ENCODE measurements at places on chromosomes 3 and 15.
A peak's percentile ranks its signal among the peaks of the same experiment; 100 is the strongest.

- DNase-seq = no peak
Observed at GRCh38 chr15:35206060-35206675, 121.1 kb upstream of the NANOGP8 start.

DNA sequence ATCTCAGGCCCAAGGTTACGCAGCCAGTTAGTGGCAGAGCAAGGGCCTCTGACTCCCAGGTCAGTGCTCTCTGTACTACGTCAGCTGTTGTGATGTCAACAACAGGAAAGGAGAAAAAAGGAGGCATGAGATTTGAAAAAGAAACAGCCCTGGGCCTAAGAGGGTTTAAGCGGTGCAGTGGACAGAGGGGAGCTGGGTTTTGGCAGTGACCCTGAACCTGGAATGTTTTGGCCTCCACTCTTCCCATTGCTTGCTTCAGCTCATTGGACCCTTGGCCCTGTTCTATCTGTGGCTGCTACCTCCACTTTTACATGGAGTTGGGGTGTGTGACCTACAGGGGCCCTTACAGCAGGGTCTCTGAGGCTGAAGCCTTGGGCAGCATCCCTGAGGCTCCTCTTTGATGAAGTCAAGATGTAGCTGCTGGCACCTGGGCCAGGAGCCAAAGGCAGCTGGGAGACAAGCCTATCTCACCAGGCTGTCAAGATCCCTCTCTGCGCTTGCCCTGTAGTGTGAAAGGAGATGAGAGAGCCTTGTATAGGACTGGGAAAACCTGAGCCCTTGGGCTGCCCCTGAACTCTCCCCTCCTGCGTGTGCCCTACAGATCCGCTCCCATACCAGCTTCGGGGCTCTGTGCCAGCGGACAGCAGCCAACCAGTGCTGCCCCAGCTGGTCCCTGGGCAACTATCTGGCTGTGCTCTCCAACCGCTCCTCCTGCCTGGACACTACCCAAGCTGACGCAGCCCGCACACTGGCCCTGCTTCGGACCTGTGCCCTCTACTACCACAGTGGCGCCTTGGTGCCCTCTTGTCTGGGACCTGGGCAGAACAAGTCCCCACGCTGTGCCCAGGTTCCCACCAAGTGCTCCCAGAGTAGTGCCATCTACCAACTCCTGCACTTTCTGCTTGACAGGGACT is 8.7 kb downstream of the DISP2 start:
- DNase-seq = no peak

DNA sequence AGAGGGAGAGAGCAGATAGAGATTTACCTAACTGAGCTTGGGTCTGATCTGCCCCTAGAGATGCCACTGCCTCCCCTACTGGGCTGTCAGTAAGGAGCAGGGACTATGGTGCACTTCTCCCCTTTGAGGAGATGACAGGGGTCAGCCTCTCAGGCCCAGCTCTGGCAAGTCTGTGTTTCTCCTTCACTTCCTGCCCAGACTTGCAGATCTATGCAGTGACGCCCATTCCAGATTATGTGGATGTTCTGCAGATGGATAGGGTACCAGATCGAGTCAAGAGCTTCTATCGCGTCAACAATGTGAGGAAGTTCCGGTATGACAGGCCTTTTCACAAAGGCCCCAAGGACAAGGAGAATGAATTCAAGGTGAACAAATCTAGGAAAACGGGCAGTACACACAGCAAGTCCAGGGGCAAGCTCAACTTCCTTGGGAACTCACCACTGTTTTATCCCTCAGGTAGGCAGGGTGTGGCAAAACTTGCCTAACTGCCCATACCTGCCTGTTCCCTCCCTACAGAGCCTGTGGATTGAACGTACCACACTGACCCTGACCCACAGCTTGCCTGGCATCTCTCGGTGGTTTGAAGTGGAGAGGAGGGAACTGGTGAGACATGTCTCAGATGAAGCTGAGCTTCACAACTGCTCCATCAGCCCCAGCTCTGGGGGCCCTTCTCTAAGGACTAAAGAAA is 29.1 kb upstream of the MANF start:
- no peak for DNase-seq

GRCh38 chr3:15602146-15602536 is 596 bp downstream of the BTD start:
- no peak for DNase-seq

DNA sequence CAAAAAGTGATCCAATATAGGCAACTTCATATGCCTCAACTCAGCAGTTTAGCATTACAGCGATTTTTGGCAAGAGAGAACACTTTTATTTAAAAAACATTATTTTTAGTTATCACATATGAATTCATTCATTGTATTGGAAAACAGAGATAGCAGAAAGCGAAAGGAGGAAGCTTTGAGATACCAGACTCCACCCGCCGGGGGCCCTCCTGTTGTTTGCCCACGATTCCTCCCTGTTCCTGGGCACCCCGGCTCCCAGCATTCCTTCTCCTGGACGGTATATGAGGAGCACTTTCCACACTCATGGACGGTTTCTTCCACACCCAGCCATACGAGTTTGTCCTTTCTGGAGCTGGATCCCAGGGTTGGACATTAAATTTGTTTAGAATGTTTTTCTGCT is 18.2 kb downstream of the APBA2 start:
- DNase-seq = no peak

DNA sequence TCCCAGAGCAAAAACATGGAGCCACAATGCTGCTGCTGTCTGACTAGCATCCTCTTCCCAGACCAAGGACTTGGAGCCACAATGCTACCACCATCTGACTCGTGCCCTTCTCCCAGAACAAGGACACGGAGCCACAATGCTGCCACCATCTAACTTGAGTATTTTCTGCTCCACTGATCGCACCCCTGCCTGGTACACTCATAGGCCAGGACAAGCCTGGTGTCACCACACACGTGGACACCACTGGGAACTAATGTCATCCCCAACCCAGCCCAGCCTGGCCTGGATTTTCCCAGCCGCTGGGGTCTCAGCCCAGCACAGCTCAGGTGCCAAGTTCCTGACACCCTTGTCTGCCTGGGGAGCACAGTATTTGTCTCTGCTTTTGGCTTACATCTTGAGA is 52.7 kb upstream of the GRIP2 start:
- DNase-seq = no peak

- DNase-seq = no peak
Observed at GRCh38 chr3:97665896-97666295, 98.7 kb upstream of the ARL6 start.

- no peak for DNase-seq
Observed at GRCh38 chr3:195284842-195285241, 13.9 kb upstream of the XXYLT1 start.

GRCh38 chr3:51982838-51983577 is at the start of gene ACY1:
Gene ACY1 (plus strand): TSS chr3:51983535. CDS start chr3:51984065, 530 bp downstream.
- peak; percentile 72 for DNase-seq

GRCh38 chr3:119647171-119647570 is 13.2 kb downstream of the POPDC2 start:
- DNase-seq = no peak

- DNase-seq = no peak
Observed at GRCh38 chr3:36862076-36862755, 82.6 kb downstream of the TRANK1 start.

- no peak for DNase-seq
Observed at GRCh38 chr3:44960387-44961026, 15.5 kb downstream of the ZDHHC3 start.

DNA sequence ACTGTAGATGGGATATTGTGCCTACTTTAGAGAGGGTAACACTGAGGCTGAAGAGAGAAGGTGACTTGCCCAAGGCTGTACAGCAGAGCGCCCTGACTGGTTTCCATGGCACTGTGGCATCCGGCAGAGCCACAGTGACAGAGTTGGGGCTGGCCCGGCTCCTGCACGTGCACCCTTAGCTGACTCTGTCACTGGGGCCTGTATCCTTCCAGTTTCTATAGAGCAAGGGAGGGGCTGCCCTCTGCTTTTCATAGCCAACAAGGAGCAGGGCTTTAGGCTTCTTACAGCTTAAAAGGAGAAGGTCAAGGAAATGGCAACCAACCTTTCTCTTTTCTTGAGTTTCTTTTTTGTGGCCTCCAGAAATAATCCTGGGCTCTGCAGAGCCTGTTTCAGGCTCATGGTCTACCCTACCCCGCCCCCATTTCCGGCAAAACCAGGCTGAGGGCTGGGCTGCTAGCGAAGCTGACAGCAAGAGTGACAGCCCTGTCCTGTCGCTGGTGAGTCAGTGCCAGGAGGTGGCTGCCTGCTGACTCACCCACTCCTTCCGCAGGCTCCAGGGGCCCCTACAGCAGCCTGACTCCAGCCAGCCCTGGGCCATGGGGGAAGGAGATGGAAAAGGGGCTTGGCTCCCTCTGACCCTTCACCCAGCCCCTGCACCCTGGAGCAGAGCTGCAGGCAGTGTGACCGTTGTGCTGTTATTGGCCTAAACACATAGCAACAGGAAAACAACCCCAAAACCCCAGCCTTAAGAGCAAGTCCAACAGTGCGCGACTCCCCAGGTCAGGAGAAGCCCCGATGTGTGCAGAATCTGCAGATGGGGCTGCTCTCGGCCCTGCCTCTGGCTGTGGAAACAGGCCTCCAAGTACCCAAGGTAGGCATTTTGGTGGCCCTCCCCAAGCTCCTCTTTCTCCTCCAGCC is 29.8 kb downstream of the SLC6A6 start:
- peak; percentile 92 for DNase-seq

DNA sequence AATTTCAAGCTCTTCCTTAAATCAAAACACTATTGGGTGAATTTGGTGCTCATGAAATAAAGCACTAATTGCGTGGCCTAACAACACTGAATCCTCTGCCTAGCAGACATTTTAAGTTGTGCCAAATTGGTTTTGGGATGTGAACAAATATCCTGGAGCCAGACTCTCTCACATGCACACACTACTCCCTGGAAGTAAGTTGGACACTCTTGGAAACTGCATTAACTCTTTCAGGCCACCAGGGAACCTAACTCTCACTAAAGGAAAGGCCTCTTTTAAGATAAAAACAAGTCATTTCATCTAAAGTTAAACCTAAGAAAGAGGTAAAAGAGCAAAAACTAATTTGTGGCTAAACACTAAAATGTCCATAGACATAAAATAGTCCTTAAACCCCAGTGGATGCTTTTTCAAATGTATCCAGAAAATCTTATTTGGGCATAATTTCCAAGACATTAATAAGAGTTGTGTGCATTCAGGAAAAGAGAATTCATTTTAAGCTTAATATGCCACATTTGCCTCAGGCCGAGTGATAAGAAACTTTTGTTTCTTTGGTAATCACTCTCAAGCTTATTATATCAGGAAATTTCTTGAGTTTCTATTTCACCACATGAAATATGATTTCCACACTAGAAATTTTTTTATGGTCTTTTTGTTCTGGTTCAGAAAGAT is 61.8 kb downstream of the ZBTB20 start:
- no peak for DNase-seq

DNA sequence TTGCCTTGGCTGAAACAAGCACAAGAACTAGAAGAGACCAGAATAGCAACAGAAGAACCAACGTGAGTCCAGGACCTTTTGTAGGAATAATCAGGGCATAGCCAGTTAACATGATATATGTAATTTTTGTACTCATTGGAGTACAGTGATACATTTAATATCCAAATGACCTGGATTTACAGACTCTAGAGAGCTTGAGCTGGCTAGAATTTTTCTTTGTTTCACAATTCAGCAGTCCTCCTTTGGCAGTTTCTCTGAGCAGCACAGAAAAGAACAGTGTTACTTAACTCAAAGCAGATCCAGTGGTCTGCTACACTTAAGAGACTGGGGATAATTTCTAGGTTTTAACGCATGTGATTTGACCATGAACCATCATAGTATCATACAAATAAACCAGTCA is 245.7 kb downstream of the ADAMTSL3 start:
- no peak for DNase-seq

- DNase-seq = no peak
Observed at GRCh38 chr3:30520699-30521098, 85.7 kb upstream of the TGFBR2 start.

DNA sequence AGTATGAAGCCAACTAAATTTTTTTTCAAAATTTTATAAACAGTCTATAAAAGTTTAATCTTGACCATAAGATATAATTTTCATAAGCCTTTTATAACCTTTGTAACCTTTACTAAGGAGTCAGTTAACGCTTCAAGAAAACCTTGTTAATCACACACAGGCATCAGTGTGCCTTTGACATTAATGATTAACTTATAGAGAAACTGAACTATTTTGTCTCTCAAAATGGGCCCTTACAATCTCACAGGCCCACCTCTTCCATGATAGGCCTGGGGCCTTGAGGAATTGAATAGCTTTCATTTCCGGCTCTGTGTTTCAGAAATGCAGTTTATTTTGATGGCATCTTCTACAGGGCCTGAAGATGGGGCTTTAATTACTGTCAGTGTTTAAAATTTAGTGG is 70.1 kb downstream of the CD200 start:
- no peak for DNase-seq

DNA sequence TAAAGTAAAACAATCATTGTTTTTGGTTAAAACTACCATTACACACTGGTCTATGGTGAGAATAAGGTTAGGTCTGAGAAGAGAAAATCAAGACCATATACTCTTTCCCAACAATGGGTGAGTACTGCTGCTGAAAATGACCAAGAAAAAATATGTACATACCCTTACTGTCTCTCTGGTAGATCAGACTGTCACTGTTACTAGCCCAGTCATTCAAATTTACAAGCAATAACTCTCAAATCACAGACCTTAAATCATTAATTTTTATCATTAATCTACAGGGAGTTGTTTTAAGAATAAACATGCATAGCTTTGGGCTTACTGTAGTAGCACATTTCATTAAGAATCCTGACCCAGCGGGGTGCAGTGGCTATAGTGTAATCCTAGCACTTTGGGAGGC is 17.4 kb downstream of the DCP1A start:
- DNase-seq = no peak

GRCh38 chr3:123819949-123820348 is 64.2 kb downstream of the MYLK start:
- DNase-seq = no peak

DNA sequence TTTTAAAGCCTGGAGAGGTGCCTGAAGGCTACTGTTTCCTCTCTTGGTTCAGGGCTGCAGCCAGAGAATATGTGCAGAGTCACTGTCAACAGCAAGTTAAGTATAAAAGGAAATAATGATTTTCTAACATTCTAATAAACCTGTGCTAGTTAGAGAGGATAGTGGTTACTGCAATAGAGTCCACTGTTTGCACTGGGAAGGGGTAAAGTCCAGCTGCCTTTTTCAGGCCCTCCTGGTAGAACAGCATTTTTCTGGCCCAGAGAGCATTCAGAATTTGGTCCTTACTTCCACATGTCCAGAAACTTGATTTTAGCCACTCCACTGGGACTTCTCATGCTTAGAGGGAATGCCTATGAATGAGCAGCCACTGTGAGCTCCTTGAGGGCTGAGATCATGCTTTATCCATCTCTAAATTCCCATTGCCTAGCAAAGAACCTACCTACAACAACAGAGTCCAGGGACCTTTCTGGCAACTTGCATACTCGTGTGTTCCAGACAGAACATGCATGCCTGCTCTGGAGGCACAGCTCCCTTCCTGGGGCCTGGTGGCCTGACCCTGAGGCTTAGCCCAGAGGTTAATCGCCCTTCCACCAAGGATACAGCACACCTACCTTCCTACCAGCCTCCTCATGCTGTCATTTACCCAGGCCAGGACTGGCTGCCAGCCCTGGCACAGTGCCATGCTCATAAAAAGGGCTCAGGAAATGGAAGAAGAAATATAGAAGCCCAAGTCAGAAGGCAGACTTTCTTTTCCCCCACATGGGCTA is 50.3 kb upstream of the ATP13A3 start:
- no peak for DNase-seq

GRCh38 chr15:57703387-57703786 is 3.1 kb upstream of the POLR2M start:
- no peak for DNase-seq

- DNase-seq = no peak
Observed at GRCh38 chr3:181417748-181418147, 294.0 kb upstream of the SOX2 start.

GRCh38 chr15:79002581-79002980 is 57.7 kb upstream of the CTSH start:
- DNase-seq = no peak

GRCh38 chr3:16004812-16005211 is 169.7 kb upstream of the GALNT15 start:
- DNase-seq = no peak

All from stimulated activated CD4-positive, alpha-beta T cell treated with anti-CD3 and anti-CD28 coated beads, Interleukin-12 subunit alpha, Interleukin-12 subunit beta, amount 100 ng/mL, for 48 hours (primary cell).